Esophagus squamous epithelium (tissue), 5 donors: ENCODE measurements at places on chromosomes 2 and 18.

- no peaks in the 10 kb centered on the region for H3K36me3 ChIP-seq
- no peak for DNase-seq
- no peaks in the 10 kb centered on the region for H3K27me3 ChIP-seq
- no peaks in the 10 kb centered on the region for H3K4me1 ChIP-seq
- no peak overlapping the region for H3K4me3 ChIP-seq
- H3K27ac ChIP-seq = peak overlapping the region; percentile 80
These were observed 20.0 kb upstream of the MTCL1 start for GRCh38 chr18:8685141-8685913.

DNA sequence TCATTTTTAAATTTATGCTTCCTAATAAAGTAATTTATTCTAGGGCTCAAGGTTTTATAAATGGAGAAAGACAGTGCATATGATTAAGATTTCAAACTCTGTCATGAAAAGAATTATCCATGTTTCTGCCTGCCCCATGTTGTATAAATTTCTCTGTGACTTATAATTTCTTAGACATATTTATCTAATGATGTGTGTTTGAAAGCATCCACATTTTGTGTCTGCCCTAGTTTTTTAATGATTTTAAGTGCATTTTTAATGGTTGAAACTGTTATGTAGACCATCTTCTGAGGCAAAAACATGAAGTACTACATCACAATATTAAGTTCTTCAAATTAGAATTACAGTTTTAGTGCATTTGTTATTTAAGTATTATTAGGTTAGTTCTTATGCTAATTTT is 71.2 kb downstream of the PTPRM start:
- H3K36me3 ChIP-seq = no peaks in the 10 kb centered on the region
- H3K27ac ChIP-seq = no peak overlapping the region
- DNase-seq = no peak
- no peaks in the 10 kb centered on the region for H3K27me3 ChIP-seq
- no peaks in the 10 kb centered on the region for H3K4me1 ChIP-seq
- no peak overlapping the region for H3K4me3 ChIP-seq

DNA sequence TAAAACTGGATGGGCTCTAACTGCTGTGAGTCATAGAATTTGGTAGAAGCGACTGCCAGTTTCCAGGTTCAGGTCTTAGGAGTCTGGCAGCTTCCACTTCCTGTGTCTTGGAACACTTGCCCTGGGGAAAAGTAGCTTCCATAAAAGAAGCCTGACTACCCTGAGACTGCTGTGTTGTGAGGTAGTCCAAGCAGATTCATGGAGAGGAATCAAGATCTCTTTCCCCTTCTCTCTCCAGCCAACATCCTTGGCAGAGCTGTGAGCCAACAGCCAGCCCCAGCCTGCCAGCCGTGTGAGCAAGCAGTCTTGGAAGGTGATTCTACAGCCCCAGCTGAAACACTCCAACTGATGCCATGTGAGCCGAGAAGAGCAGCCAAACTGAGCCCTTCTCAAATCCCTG is 33.7 kb downstream of the SLC20A1 start:
- H3K4me3 ChIP-seq = no peak overlapping the region
- peak overlapping the region; percentile 46 for H3K27ac ChIP-seq
- H3K4me1 ChIP-seq = peaks cover 49% of the 10 kb centered on the region

GRCh38 chr18:54351186-54351585 is 6.5 kb downstream of the STARD6 start:
- no peaks in the 10 kb centered on the region for H3K4me1 ChIP-seq
- no peak for DNase-seq
- no peak overlapping the region for H3K4me3 ChIP-seq
- H3K36me3 ChIP-seq = no peaks in the 10 kb centered on the region
- no peaks in the 10 kb centered on the region for H3K27me3 ChIP-seq

DNA sequence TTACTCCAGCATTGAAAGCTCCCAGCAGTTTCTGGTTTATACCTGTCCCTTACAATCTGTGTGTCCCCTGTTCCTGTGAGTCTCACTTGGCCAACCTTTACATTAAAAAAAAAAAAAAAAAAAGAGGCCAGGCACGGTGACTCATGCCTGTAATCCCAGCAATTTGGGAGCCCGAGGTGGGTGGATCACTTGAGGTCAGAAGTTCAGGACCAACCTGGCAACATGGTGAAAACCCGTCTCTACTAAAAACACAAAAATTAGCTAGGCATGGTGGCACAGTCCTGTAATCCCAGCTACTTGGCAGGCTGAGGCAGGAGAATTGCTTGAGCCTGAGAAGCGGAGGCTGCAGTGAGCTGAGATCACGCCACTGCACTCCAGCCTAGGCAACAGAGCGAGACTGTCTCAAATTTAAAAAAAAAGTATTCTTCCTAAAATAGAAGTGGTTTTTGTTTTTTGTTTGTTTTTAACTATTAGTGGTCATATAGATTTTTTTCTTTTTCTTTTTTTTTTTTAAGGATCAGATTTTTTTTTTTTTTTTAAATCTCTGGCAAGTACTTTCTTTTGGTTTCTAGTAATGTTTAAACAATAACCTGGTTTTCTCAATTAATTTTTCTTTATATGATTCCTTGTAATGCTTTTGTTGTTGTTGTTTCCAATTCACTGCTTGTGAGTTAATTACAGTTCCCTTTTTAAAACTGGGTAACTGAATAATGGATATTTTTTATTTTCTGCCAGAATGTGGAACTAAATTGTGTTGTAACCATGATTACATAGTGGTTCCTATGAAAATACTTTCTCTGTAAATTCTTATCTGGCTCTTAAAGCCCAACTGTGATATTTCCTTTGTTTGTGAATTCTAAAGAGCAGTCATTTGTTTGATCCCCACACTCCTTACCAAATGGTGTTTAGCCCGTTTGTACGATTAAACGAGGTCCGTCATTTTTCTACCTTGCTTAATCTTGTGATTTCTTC is 116.8 kb downstream of the CTAGE1 start:
- H3K36me3 ChIP-seq = no peaks in the 10 kb centered on the region
- no peak overlapping the region for H3K27ac ChIP-seq
- H3K4me3 ChIP-seq = no peak overlapping the region
- no peaks in the 10 kb centered on the region for H3K27me3 ChIP-seq
- no peak for DNase-seq

- no peak overlapping the region for H3K27ac ChIP-seq
- no peak overlapping the region for H3K4me3 ChIP-seq
- H3K4me1 ChIP-seq = peaks cover 30% of the 10 kb centered on the region
- no peaks in the 10 kb centered on the region for H3K27me3 ChIP-seq
- DNase-seq = no peak
These were observed 47.0 kb downstream of the PARD6G start for GRCh38 chr18:80200171-80200931.

DNA sequence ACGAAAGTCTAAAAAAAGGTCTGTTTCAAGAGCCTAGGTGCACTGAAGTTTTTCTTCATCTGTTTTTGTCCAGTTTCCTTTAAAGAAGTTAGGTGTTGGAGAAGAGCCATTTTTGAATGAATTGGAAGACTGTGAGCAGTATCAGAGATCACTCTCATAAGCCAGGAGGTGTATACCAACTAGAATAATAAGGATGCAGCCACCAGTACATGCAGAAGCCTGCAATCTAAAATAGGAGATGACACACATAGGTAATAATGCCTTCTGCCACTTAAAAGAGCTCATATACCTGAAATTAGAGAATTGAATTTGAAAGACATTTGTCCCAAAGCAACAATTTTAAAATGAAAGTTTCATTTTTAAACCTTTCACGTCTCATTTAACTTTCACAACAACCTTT is 81.7 kb downstream of the RBMS1 start:
- H3K4me3 ChIP-seq = no peak overlapping the region
- H3K4me1 ChIP-seq = peaks cover 16% of the 10 kb centered on the region
- no peak for DNase-seq
- no peaks in the 10 kb centered on the region for H3K27me3 ChIP-seq
- H3K36me3 ChIP-seq = no peaks in the 10 kb centered on the region

- no peaks in the 10 kb centered on the region for H3K27me3 ChIP-seq
- H3K4me1 ChIP-seq = no peaks in the 10 kb centered on the region
- H3K36me3 ChIP-seq = no peaks in the 10 kb centered on the region
- H3K4me3 ChIP-seq = no peak overlapping the region
These were observed 267.2 kb upstream of the CYRIA start for GRCh38 chr2:16932826-16933225.

GRCh38 chr2:189327879-189328847 is 113.1 kb upstream of the WDR75 start:
- H3K4me3 ChIP-seq = no peak overlapping the region
- no peaks in the 10 kb centered on the region for H3K36me3 ChIP-seq
- H3K27me3 ChIP-seq = no peaks in the 10 kb centered on the region

DNA sequence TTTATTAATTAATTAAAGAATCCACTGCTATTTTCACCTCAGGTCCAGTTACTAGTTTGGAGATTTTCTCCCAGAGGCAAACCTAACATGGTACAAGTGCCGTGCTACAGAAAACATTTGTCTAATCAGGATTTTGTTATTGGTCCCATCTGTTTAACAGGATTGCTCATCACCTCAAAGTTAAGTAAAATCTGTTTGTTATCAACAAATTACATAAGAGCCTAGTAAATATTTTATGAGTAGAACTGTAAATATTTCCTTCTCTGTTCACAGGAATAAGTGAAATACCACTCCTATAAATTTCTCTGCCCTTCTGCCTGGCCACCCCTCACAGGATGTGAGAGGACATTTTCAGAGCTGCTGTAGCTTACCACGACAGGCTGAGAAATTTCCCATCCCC is 200.2 kb downstream of the RAD51AP2 start:
- no peaks in the 10 kb centered on the region for H3K36me3 ChIP-seq
- H3K4me3 ChIP-seq = no peak overlapping the region
- DNase-seq = no peak
- H3K27me3 ChIP-seq = no peaks in the 10 kb centered on the region

DNA sequence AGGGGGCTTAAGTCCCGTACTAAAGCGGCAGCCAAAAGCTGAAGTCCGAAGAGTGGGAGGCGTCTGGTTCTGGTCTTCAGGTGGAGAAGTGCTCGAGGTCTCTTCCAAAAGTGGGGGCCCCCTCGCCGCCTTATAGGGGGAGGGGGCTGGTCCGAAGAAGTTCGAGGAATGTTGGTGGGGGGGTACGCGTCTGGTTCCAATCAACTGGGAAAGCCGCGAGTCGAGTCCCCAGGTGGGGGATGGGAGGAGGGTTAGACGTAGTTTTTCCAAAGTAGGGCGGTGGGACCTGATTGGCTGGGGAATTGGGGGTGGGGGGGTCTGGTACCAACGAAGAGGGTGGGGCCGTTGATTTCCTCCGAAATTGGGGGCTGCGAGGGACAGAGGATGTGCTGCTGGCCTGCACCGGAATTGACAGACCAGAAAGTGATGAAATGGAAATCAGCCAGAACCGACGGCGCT is 594 bp downstream of the ITM2C start:
- peak overlapping the region; percentile 74 for H3K27ac ChIP-seq
- H3K4me1 ChIP-seq = peaks cover 30% of the 10 kb centered on the region
- H3K4me3 ChIP-seq = peak overlapping the region; percentile 72
- no peak for DNase-seq
- no peaks in the 10 kb centered on the region for H3K27me3 ChIP-seq
